Calu3 (cell line): ENCODE measurements at places on chromosomes 12 and 14.

DNA sequence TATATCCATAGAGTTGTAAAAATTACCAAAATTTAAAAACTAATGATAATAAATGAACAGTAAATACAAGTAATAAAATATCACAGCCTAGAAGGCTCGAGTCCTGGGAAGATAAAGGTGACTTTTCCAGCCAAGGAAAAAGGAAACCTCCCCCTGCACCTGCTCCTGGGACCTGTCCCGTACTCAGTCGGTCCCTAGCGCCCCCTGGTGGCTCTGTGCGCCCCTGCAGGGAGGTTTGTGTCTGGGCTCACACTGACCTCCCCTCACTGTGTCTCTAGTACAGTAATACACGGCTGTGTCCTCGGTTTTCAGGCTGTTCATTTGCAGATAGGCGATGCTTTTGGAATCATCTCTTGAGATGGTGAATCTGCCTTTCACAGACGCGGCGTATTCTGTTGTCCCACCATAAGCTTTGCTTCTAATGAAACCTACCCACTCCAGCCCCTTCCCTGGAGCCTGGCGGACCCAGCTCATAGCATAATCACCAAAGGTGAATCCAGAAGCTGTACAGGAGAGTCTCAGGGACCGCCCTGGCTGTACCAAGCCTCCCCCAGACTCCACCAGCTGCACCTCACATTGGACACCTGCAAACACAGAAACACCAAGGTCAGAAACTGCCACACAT is 1030.4 kb downstream of the TMEM121 start:
- peak; percentile 81 for DNase-seq

GRCh38 chr14:60651086-60651795 is 2.0 kb upstream of the SIX1 start:
- DNase-seq: no peak

DNA sequence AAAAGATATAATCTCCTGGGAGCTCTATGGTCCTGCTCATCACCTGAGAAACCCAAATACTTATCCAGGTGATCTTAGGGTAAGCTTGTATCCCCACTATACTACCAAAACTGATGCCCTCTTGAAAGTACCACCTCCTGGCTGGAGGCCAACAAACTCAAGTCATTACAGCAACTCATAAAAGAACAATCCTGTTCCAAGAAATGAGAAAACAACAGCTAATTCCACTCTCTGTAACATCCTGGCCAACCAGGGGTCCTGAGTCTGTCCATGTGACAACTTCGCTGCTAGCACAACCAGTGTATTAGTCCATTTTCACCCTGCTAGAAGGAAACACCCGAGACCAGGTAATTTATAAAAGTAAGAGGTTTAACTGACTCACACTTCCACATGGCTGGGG is 190.0 kb upstream of the BMP4 start:
- DNase-seq: no peak

DNA sequence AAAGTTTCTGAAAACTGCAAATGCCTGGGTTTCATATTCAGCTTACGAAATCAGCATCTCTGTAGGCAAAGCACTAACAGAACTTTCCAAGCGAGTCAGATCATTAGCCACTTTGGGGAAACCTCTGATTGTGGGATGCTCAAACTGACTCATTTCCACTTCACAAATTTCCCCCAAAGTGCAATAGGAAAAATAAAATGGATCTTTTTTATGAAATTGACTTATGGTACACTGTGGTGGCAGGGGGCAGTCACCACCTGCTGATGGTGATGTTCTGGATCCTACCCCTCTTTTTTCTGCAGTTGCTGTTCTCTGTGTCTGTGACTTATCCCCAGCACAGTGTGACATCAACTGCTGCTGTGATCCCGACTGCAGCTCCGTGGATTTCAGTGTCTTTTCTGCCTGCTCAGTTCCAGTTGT is 5.6 kb downstream of the TCTN1 start:
- no peak for DNase-seq

DNA sequence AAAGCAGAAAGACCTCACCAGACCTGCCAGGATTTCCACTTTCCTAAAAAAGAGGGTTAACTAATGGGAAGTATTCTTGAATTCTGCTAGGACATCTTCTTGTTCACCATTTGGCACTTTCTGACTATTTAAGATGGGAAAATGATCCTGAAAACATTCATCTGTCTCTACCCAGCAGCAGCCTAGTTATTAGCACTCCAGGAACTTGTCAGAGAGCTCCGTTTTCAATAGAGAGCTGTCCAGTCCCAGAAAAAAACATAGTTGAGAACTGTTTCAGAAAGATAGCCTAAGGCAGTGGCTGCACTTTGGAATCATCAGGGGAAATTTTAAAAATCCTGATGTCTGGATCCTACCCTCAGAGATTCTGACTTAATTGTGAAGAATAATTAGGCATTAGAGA is 22.1 kb upstream of the CEP83 start:
- no peak for DNase-seq

DNA sequence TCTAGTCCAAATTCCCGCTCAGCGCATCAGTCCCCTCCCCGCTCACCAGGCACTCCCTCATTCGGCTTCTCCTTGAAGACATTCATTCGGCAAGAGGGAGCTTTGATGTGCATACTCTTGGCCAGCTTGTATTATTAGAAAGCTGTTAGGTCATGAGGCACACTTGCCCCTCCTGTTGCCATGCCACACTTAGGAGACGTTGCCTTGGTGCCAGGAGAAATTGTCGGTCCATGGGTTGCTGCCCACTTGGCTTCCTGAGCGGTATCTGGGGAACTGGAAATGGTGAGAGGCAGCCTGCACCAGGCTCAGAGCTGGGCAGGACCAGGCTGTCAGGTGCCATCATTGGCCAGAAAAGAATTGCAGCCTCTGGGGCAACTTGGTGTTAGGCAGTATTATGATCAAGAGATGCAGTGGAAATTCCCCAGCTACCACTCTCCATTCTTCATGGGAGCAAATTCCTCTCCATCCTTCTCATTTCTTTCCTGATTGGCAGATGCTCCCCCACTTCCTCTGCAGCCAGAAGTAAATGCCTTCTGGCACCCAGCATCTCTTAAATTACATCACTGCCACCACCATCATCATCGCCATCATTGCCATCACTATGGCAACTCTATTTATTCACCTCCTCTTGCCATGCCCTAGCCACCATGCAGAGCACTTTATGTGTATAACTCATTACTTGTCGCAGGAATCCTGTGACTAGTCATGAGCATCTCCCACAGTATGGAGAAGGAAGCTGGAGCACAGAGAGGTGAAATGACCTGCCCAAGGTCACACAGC is 12.4 kb downstream of the CABP1 start:
- DNase-seq: no peak

DNA sequence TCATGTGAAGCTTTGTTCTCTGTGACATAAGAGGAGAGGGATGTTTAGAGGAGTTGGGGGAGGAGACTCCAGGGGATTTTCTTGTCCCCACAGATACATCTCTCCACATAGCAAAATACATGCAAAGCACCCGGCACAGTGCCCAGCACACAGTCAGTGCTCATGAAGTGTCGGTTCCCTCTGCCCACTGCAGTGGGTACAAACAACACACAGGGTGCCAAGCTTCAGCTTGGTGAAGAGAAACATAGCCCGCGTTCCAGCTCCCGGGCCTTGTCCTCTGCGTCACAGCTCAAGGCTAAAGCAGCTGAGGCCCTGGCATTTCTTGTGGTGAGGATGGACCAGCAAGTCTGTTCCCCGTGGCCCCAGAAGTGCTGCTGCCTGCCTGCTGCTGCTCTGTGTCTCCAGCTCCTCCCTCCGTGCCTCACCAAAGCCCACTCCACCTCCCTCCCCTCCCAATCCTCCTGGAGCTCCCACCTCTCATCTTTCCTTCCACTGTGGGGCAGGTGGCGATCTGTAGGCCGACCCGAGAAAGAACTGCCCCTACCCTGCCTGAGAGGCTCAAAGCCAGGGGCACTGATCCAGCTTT is 57.0 kb upstream of the FKBP4 start:
- DNase-seq: no peak

DNA sequence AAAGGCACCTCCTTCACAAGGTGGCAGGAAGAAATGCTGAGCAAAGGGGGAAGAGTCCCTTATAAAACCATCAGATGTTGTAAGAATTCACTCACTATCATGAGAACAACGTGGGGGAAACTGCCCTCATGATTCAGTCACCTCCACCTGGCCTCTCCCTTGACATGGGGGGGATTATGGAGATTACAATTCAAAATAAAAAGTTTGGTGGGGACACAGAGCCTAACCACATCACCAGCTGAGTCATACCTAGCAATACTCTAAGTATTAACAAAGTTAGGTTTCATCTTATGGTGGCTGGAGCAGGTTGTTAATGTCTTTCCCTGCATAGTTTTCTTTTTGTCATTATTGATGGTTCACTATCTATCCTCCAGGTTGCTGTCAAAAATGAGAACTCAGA is 113.2 kb upstream of the PPFIA2 start:
- DNase-seq: no peak

DNA sequence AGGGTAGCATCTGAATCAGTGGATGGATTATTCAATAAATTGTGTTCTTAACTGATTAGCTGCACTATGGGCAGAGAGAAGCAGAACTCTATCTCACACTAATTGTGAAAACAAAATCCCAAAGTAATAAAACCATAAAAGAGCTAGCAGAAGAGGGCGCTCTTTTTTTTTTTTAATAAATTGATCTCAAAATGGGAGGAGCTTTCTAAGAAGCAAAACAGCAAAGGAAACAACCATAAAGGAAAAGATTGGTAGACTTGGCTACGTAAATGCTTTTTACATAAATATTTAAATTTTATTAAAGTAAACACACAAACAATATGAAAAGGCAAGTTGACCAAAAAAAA is 1.5 kb upstream of the TM7SF3 start:
- DNase-seq: no peak

- DNase-seq: no peak
Observed at GRCh38 chr12:41466300-41466699, 278.2 kb downstream of the PDZRN4 start.

GRCh38 chr14:49463146-49463545 is 123.0 kb downstream of the RPS29 start:
- DNase-seq: no peak

GRCh38 chr14:31060253-31060875 is 34.2 kb upstream of the STRN3 start:
- DNase-seq: no peak

- no peak for DNase-seq
Observed at GRCh38 chr12:91835693-91836092, 310.0 kb downstream of the BTG1 start.

GRCh38 chr12:116165036-116165425 is 112.5 kb downstream of the MED13L start:
- DNase-seq: no peak

- no peak for DNase-seq
Observed at GRCh38 chr12:112468046-112468445, 49.3 kb downstream of the PTPN11 start.

DNA sequence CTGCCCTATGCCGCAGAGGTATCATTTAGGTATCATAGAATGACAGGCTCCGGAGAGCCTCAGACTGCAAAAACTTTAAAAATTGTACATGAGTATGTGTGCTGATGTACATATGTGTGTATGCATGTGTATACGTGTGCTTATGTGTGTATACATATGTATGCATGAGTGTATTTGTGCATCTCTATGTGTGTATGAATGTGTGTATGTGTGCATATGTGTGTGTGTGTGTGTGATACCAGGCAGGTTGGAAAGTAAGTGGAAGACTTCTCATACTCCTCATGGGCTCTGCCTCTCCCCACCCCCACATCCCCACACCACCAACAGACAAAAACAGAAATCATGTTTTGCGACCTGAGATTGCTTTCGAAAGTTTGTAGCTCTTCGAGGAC is 621 bp upstream of the TMEM117 start:
- DNase-seq: no peak

DNA sequence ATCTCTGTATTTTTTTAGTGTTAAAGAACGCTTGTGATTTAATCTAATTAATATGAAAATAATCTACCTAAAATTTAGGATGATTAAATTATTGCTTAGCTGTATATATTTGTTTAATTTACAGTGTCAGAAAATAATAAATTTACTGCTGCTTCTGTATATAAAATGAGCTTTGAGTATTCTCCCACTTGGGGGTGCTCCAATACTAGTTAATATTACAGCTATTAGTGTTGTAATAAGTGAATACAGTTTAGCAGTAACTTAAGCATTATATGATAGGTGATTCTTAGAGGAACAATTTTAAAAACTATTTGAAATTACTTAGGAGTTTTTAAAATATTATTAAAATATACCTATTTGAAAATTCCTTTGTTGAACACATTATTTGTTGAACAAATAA is 62.2 kb downstream of the PAPOLA start:
- DNase-seq: no peak

GRCh38 chr12:51846271-51846691 is 2.2 kb downstream of the FIGNL2 start:
- no peak for DNase-seq

DNA sequence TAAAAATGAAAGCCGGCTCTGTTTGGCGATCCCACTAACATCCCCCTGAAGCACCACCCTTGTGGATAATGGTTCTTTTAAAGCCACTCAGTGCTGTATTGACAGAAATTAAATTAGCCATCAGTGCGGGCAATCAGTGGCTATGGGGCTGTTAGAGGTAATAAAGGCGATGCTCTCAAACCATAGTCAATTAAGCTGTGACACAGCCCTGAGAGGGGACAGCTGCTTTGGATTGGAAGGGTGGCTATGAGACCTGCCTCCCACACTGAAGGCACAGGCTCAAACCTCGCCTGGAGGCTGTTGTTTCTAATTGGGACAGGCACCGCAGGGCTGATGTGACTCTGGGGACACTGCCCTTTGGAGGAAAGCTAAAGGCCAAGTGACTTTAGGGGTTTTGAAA is 562.2 kb downstream of the VRK1 start:
- no peak for DNase-seq

- peak; percentile 48 for DNase-seq
Observed at GRCh38 chr14:67428501-67429031, 16.6 kb upstream of the PLEK2 start.

DNA sequence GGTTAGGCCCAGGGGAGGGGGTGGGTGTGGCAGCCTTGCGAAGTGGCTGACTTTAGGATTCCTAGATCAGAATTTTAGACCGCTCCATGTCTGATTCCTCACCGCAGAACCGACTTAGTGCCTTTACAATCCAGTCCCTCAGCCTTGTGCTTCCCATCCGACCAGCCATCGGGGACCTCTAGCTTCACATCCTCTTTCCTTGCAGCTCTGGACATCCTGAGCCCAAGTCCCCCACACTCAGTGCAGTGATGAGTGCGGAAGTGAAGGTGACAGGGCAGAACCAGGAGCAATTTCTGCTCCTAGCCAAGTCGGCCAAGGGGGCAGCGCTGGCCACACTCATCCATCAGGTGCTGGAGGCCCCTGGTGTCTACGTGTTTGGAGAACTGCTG is 557 bp downstream of the COPS7A start:
- DNase-seq: peak; percentile 16

DNA sequence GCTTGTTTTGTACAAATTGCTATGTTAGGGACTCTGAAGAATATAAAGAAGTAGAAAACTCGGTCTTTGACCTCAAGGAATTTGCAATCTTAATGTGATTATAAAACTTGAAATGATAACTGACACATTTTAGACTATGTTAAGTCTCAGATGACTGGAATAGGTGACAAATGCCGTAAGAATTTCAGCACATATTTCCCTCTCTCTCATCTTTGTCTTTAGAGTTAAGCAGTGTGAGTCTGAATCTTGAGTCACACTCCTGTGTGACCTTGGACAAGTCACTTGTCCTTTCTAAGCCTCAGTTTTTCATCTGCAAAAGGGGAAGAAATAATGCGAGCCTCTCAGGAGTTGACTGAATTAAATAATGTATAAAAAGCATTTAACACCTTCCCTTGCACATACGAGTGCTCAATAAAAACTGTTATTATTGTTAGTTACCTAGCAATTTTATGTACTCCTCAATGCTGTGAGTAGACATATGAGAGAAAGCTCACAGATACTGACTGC is 103.7 kb downstream of the DYRK2 start:
- DNase-seq: no peak
